Renal pelvis (tissue), 12 donors: ENCODE measurements at places on chromosomes 1 and 21. TPM values are rescaled to one million over a fixed set of nuclear protein-coding genes. Genes with fewer than 3 reads are reported as not detected.
A peak's percentile ranks its signal among the peaks of the same experiment; 100 is the strongest.

DNA sequence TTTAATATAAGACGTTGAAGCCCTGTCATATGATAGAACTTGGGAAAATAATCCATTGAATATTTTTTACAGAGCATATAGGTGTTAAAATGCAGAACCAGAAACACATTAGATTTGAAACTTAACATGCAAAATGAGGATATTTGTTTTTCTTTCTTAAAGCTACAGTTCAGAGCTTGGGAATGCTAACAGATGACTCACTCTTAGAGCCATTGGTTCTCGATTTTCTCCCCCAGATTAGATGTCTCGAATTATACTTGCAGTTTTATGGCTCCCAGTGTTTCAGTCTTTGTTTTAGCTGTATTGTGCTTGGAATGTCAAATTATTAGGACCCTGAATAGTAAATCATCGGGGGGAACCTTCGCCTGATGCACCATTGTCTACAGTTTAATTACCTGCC is 575.7 kb upstream of the ZP4 start:
- DNase-seq: no peak

DNA sequence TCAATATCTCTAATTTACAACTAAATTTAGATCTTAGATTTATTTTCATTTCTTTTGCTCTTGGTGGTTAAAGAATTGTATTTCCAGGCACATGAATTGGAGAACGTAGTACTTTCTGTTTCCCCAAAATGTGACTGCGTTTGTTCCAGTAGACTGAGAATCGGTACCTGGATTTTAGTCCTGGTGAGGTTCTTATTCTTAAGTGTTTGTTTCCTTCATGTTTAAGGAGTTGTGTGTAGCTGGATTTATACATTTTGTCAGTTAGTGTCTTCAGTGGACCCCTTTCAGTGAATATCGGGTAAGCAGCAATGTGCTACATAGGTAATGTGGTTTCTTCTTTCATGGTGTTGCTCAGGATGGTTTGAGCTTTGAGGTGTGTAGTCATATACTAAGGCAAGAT is 6.8 kb downstream of the MIER1 start:
- no peak for DNase-seq

DNA sequence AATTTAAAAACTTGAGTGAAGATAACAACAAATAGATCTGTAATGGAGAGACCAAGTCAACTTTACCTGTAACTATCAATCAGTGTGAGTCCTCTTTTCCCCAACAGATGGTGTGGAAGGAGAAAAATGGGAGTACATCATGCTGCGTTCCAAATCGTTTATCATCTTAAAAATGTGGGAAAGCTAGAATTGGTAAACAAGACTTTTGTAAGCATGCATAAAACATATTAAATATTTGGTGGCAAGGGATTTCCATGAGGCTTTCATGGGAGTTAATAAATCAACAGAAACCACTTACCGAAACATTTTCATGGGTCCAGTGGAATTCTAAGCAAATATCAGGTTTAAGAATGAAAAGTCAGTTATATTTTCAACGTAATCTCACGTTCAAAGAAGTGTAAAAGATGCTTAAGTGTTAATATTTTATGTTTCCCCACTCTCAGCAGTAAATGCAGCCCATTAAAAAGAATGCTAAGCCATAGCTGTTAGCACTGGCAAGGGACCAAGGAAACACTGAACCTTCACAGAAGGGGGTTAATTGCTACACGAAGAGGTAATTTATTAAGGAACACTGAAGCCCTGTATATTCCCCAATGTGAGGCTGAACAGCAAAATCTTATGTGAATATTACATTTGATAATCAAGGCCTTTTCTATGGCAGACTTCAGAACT is 117.0 kb downstream of the ZC3H11B start:
- peak; percentile 26 for DNase-seq

Gene OR2T2
- not detected for polyA plus RNA-seq

DNA sequence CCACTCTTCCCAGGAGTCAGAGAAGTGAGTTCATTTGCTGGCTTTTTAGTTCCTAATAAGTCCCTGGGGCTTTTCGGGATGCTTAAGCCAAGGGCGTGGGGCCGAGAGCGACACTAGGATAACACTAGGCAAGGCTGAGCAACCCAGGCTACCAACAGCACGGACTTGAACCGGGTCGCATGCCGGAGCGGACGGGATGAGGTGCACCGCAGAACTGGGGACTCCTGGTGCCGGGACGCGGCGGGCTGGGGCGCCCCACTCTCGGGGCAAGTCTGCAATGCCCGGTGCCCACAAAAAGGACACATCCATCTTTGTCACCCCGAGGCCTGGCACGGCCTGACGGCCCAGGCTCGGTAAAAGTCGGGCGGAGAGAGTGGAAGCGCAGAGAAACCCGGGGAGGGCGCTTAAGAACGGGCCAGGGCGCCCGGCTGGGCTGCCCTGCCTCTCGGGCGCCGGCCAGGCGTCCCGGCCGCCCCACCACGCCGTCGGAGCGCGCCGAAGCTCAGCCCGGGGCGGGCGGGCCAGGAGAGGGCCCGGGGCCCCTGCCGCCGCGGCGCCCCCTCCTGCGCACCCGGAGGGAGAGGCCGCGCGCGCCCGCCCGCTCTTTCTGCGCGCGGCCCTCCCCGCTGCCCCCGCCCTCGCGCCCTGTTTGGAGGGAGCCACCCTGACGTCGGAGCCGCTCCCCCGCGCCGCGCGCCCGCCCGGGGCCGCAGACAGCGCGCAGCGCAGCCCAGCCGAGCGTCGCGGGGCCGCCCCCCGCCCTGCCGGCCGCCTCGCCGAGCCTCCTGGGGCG is at the start of gene NBL1:
NBL1 (plus strand) TSS at position 710 of the 793 bp plus-strand sequence. CDS start 10,720 bp downstream, outside the sequence.
- no peak for DNase-seq

Gene CNN3
- polyA plus RNA-seq: 328 TPM

- no peak for DNase-seq
Observed at GRCh38 chr1:68046885-68047658, 3.4 kb downstream of the DIRAS3 start.

- DNase-seq: no peak
Observed at GRCh38 chr21:44905728-44906090, 15.0 kb downstream of the ITGB2 start.

DNA sequence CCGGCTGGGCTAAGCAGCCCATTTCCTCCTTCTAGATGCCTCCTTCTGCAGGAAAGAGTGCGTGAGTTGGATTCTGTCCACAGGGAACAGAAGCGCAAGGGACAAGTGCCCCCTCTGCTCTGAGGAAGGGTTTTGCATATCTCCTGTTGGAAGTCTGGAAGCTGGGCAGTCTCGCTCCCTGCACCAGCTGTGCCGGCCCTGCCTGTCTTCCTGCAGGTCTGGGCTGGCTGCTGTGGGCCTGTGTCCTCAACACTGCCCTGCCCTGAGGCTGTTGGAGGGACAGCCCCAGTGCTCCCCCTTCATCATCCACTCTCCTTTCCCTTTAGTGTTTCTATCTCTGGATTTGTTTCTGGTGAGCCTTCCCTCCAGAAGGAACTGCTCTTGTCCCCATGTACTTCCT is 21.8 kb downstream of the ADARB1 start:
- no peak for DNase-seq

DNA sequence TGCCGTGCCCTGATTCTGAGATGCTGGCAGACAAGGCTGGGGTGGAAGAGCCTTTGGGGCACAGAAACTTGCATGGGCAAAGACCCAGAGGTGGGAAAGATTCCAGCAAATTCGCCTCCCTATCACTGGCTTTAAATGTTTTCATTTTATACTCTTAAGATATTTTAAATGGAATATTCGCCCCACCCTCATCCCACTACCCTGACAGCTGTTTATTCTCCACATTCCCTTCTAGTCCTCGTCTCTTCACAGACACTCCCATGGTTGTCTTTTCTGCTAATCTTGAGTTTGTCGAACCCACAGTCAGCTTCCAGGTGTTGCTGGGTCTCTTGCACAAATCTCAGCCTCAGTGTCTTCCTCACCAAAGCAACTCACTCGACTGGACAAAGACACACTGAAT is 245.0 kb downstream of the KAZN start:
- no peak for DNase-seq

GRCh38 chr1:231178970-231179369 is 17.1 kb downstream of the TRIM67 start:
- no peak for DNase-seq

DNA sequence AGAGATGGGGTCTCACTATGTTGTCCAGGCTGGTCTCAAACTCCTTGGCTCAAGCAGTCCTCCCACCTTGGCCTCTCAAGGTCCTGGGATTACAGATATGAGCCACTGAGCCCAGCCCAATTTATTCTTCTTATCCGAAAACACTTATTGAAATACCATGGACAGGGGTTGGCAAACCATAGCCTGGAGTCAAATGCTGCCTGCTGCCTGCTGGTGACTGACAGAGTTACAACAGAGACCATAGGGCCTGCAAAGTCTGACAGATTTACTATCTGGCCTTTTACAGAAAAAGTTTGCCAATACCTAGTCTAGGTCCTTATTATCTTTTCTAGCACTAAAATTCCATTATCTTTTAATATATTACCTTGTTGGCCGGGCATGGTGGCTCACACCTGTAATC is 87.1 kb upstream of the ZNF281 start:
- no peak for DNase-seq

- DNase-seq: peak; percentile 52
Observed at GRCh38 chr1:65002508-65003315, 36.4 kb upstream of the JAK1 start.

Gene EXO1
- 14.4 TPM for polyA plus RNA-seq

Gene BRINP3
- polyA plus RNA-seq: 6.4 TPM

- DNase-seq: no peak
Observed at GRCh38 chr1:85308833-85309350, 32.5 kb upstream of the BCL10 start.

Gene DNASE2B
- 0.09 TPM for polyA plus RNA-seq

- no peak for DNase-seq
Observed at GRCh38 chr1:116268211-116268610, 104.8 kb upstream of the ATP1A1 start.

DNA sequence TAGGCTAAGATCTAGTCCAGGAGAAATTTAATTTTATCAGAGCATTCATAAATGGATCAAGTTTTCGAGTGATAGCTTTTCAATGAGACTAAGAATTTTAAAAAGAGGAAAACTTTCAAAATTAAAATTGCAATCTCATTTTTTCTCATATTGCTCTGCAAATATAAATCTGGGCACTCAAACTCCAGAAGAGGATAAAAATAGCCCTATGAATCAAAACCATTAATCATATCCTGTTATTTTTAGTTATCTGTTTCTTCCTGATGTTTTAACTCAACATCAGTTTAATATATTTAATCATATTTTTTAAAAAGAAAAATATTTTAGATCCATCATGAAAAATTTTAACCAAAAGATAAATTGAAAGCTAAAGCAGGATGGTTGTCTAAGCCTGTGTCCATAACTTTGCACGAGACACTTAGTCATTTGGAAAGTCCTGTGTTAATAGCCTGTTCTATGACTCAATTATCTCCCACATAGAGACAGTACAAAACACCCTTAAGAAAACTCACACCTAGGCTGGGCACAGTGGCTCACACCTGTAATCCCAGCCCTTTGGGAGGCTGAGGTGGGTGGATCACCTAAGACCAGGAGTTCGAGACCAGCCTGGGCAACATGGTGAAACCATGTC is 17.1 kb upstream of the PRRC2C start:
- DNase-seq: no peak

- no peak for DNase-seq
Observed at GRCh38 chr1:206012086-206012859, 9.1 kb upstream of the RAB7B start.

DNA sequence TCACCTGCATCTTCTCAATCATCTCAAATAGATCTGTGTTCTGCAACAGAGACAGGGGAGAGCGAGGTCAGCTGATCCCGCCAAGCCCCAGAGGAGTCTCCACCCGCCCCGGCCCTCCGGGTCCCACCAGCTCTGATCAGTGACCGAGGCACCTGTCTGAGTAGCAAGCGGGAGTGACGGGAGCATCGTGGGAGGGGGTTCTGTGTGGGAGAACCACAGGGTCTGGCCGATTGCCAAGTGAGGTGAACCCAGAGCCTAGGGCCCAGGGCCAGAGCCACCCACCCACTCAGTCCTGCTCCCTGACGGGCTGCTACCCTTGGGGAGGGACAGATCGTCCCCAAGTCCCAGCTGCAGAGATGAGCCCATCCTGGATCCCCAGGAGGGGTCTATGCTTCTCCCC is 49.1 kb downstream of the RAP1GAP start:
- no peak for DNase-seq

Gene SAMD11
- 67.8 TPM for polyA plus RNA-seq
